ENCODE measurements at places on chromosomes 6 and 20. TPM values are rescaled to one million over a fixed set of nuclear protein-coding genes. Genes with fewer than 3 reads are reported as not detected.

DNA sequence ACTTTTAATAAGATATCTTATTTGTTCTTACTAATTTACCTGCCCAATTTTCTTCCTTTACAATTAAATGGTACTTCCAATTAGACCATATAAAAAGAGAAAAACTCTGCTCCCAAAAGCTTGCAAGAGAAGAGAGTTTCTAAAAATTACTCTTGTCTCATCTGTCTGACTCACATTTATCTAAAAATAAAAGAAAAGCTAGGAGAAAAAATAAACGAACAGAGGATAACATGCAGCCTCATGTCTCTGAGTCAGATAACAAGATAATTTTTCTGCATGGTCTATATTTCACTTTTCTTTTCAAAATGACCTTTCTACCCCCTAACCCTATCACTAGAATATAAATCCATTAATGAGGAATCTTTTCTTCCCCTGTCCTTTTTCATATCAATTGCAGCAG lies 127.2 kb upstream of the TCF21 start:
- no peak overlapping the region for H3K27ac ChIP-seq
- H3K4me1 ChIP-seq: peaks cover 3% of the 10 kb centered on the region
- H3K4me3 ChIP-seq: no peak overlapping the region

- no peak overlapping the region for H3K27ac ChIP-seq
- H3K4me3 ChIP-seq: no peak overlapping the region
These were observed 32.1 kb downstream of the KIAA1755 start for GRCh38 chr20:38228436-38228835.

GRCh38 chr20:40462566-40462965 lies 226.5 kb downstream of the MAFB start:
- H3K27ac ChIP-seq: peak overlapping the region; percentile 82
- no peak for DNase-seq
- no peaks in the 10 kb centered on the region for H3K27me3 ChIP-seq
- no peaks in the 10 kb centered on the region for H3K4me1 ChIP-seq

GRCh38 chr20:61166324-61166723 lies 85.7 kb upstream of the CDH4 start:
- H3K4me3 ChIP-seq: no peak overlapping the region
- H3K27ac ChIP-seq: no peak overlapping the region
- H3K4me1 ChIP-seq: no peaks in the 10 kb centered on the region
- peaks cover 41% of the 10 kb centered on the region for H3K27me3 ChIP-seq
- no peak for DNase-seq

GRCh38 chr6:101397199-101397598 lies 3.7 kb downstream of the GRIK2 start:
- H3K4me1 ChIP-seq: no peaks in the 10 kb centered on the region
- no peak for DNase-seq
- no peak overlapping the region for H3K27ac ChIP-seq
- H3K36me3 ChIP-seq: no peaks in the 10 kb centered on the region
- H3K4me3 ChIP-seq: no peak overlapping the region

GRCh38 chr20:634148-634925 lies 18.7 kb downstream of the SRXN1 start:
- H3K4me3 ChIP-seq: no peak overlapping the region
- H3K4me1 ChIP-seq: no peaks in the 10 kb centered on the region
- no peaks in the 10 kb centered on the region for H3K27me3 ChIP-seq
- H3K36me3 ChIP-seq: no peaks in the 10 kb centered on the region
- DNase-seq: no peak

DNA sequence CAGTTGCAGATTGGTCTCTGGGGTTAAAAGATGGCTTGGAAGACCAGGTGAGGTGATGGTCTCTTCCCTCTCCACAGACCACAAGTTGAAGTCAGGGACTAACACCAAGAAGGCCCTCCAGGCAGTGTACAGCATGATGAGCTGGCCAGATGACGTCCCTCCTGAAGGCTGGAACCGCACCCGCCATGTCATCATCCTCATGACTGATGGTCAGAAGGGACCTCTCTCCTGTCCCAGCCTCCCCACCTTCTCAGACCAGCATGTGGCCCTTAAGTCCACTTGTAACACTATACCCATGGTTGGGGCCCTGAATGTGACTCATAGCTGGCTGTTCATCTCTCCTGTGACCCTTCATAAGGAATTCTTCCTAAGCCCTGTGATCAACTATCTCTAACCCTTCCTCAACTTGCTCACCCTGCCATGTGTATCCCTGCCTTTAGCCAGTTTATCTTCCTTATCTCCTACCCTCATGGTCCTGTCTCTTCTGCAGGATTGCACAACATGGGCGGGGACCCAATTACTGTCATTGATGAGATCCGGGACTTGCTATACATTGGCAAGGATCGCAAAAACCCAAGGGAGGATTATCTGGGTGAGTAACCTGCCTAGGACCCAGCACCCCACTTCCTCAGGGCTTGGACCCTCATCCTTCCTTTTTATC lies 3.0 kb downstream of the CFB start:
- no peaks in the 10 kb centered on the region for H3K27me3 ChIP-seq
- DNase-seq: no peak
- H3K4me3 ChIP-seq: no peak overlapping the region
- H3K27ac ChIP-seq: no peak overlapping the region
- peaks cover 66% of the 10 kb centered on the region for H3K36me3 ChIP-seq

GRCh38 chr6:88513920-88514319 lies 347.8 kb upstream of the CNR1 start:
- no peak for DNase-seq
- no peak overlapping the region for H3K27ac ChIP-seq

DNA sequence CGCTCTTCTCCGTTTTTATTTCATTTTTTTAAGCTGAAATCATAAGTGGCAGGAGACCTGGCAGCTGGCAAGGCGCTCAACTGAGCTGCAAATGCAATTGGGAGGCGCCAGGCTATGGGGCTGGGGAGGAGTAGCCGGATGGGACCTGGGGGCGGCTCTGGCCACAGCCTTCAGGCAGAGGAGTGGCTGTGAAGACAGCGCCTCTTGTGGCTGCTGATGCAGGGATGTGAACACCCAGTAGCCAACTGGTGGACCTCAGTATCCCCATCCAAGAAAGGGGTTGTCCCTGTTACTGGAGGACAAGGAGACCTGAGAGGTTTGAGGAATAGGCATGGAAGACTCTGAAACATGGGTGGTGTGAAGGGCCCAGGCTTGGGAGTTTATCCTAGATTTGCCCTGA lies 12.6 kb downstream of the KCNK17 start:
- H3K27ac ChIP-seq: no peak overlapping the region
- H3K4me3 ChIP-seq: no peak overlapping the region
- no peaks in the 10 kb centered on the region for H3K4me1 ChIP-seq
- H3K27me3 ChIP-seq: no peaks in the 10 kb centered on the region

- no peaks in the 10 kb centered on the region for H3K4me1 ChIP-seq
- H3K27ac ChIP-seq: no peak overlapping the region
- H3K4me3 ChIP-seq: no peak overlapping the region
- no peaks in the 10 kb centered on the region for H3K36me3 ChIP-seq
- DNase-seq: no peak
These were observed 14.6 kb downstream of the MYBL2 start for GRCh38 chr20:43681468-43681942.

DNA sequence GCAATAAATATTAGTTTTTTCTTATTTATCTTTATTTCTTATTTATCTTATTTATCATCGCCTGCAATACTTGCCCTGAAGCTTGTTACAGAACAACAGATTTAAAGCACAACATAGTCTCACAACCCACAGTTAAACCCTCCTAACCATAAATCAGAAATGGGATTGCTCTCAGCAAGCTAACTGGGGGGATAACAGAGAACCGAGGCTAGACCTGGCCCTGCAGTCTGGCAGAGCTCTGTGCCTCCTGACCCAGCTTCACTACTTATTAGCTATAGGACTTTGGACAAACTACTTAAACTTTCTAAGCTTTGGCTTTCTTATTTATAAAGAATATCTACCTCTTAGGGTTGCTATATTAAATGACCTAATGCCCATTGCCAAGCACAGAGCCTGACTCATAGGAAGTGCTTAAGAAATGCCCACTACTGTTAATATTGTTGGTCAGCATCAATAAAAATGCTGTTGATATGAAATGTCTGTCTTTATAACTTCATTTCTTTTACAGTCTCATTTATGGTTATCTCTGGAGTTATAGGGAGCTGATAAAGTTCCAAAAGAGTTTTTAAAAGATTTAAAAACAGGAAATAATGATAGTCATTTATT lies 87.9 kb upstream of the BEND6 start:
- H3K4me1 ChIP-seq: peaks cover 17% of the 10 kb centered on the region
- peak overlapping the region; percentile 31 for H3K27ac ChIP-seq
- no peaks in the 10 kb centered on the region for H3K36me3 ChIP-seq
- DNase-seq: no peak

- no peak for DNase-seq
- H3K4me3 ChIP-seq: no peak overlapping the region
- H3K4me1 ChIP-seq: no peaks in the 10 kb centered on the region
- H3K27ac ChIP-seq: no peak overlapping the region
- no peaks in the 10 kb centered on the region for H3K27me3 ChIP-seq
- no peaks in the 10 kb centered on the region for H3K36me3 ChIP-seq
These were observed 135.1 kb upstream of the ENPP5 start for GRCh38 chr6:46305833-46306232.

DNA sequence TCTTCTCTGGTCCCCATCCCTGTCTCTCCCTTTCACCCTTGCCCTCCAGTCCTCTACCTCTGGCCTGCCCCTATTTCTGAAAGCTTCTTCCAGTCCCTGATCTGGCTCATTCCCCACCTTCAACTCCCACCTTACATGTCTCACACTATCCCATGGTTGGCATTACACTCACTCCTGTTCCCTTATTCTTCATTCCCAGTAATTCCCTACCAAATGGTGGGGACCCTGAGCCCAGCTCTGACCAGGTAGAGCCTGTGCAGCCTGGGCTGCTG lies 6.4 kb downstream of the TP53INP2 start:
- H3K27ac ChIP-seq: no peak overlapping the region
- H3K4me3 ChIP-seq: peak overlapping the region; percentile 87
- peaks cover 4% of the 10 kb centered on the region for H3K27me3 ChIP-seq
- peaks cover 29% of the 10 kb centered on the region for H3K36me3 ChIP-seq
- DNase-seq: no peak

GRCh38 chr6:2186516-2186915 lies 58.9 kb downstream of the GMDS start:
- no peaks in the 10 kb centered on the region for H3K36me3 ChIP-seq
- H3K4me1 ChIP-seq: no peaks in the 10 kb centered on the region
- DNase-seq: no peak
- H3K27ac ChIP-seq: no peak overlapping the region
- no peaks in the 10 kb centered on the region for H3K27me3 ChIP-seq
- no peak overlapping the region for H3K4me3 ChIP-seq

DNA sequence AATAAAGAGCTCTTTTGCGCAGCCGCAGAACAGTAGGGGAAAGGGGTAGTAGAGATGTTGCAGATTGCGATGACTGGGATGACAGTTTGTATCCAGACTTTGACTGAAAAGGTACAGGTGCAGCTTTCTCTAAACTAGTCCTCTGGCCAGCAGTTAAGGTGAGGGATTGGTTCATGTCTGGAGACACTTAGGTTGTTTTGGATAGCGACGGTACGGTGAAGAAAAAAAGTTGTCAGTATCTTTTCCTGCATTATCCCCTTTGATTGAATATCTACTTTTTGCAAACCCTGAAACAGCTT lies 537 bp downstream of the PRR3 start:
- H3K27ac ChIP-seq: peak overlapping the region; percentile 100
- no peaks in the 10 kb centered on the region for H3K27me3 ChIP-seq
- peaks cover 16% of the 10 kb centered on the region for H3K4me1 ChIP-seq
- peak overlapping the region; percentile 100 for H3K4me3 ChIP-seq

DNA sequence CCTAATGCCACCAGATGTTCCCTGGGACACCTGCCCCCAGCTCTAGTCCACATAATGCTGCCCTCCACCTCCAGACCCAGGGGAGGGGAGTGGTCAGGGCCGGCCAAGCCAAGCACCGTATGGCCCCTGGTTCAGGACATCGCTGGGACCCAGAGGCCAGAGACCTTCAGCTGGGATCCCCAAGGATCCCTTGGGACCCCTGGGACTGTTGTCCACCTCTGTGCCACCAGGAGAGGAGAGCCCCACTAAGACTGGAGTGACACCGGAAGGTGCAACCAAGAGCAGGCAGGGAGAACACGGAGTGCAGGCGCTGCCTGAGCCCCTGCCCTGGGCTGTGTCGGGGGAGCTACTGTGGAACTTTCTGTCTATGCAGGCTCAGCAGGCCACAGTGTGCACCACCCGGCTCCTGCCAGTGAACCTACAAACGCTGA lies 43.6 kb downstream of the CTCFL start:
- no peak overlapping the region for H3K27ac ChIP-seq
- no peak for DNase-seq
- H3K4me3 ChIP-seq: no peak overlapping the region
- H3K4me1 ChIP-seq: no peaks in the 10 kb centered on the region

- H3K4me1 ChIP-seq: no peaks in the 10 kb centered on the region
- DNase-seq: no peak
These were observed 15.0 kb downstream of the PBOV1 start for GRCh38 chr6:138203315-138203714.

DNA sequence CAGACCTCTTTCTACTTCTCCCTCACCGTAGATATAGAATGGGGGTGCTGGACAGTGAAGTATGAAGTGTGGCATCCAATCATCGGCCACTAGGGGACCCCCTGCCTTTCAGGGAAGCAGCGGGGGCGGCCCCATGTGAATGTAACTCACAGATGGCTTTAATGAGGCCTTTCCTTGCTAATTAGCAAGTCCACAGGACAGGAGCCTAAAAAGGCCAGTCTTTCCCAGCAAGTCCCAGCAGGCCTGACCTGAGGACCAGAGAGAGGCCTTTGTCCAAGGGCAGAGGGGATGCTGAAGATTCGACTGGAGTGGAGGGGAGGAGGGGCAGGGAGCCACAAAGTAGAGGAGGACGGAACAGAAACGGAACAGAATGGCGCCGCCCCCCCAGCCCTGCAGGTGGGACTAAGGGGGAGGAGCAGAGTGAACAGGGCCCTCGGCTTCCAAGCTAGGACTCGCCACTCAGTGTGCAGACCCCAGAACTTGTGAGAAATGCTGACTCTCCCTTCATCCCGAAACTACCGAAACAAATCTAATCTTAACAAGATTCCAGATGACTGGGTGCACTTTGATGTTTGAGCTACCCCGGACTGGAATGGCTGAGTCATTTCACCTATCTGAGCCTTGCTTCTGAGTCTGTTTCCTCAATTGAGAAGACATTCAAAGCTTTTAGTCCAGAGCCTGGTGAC lies 5.8 kb downstream of the C6orf132 start:
- H3K27me3 ChIP-seq: no peaks in the 10 kb centered on the region
- H3K36me3 ChIP-seq: no peaks in the 10 kb centered on the region
- peaks cover 3% of the 10 kb centered on the region for H3K4me1 ChIP-seq
- no peak overlapping the region for H3K4me3 ChIP-seq
- no peak for DNase-seq

ZBTB2 gene
- polyA plus RNA-seq: 15.3 TPM

SIRPA gene
- polyA plus RNA-seq: 9.8 TPM

MYO6 gene
- 29.6 TPM for polyA plus RNA-seq

LRRC73 gene
- 0.46 TPM for polyA plus RNA-seq

NHSL1 gene
- polyA plus RNA-seq: 76.7 TPM

TUBB2B gene
- polyA plus RNA-seq: 8.6 TPM

EEF1A2 gene
- polyA plus RNA-seq: 0.61 TPM

ULBP1 gene
- 4.5 TPM for polyA plus RNA-seq

CST7 gene
- 1.5 TPM for polyA plus RNA-seq

SOBP gene
- polyA plus RNA-seq: 8.2 TPM

MICB gene
- polyA plus RNA-seq: 1.0 TPM

Measured in left lung (tissue), 14 donors.